ENCODE measurements at places on chromosomes 7 and 10.

- DNase-seq = no peak
Measured at GRCh38 chr10:3339531-3339950, 167.0 kb upstream of the PITRM1 start.

- no peak for DNase-seq
Measured at GRCh38 chr10:7984896-7985295, 69.6 kb upstream of the GATA3 start.

- DNase-seq = no peak
Measured at GRCh38 chr10:62506371-62506770, 132.2 kb downstream of the ZNF365 start.

GRCh38 chr7:118046801-118047200 is 137.2 kb upstream of the LSM8 start:
- DNase-seq = no peak

DNA sequence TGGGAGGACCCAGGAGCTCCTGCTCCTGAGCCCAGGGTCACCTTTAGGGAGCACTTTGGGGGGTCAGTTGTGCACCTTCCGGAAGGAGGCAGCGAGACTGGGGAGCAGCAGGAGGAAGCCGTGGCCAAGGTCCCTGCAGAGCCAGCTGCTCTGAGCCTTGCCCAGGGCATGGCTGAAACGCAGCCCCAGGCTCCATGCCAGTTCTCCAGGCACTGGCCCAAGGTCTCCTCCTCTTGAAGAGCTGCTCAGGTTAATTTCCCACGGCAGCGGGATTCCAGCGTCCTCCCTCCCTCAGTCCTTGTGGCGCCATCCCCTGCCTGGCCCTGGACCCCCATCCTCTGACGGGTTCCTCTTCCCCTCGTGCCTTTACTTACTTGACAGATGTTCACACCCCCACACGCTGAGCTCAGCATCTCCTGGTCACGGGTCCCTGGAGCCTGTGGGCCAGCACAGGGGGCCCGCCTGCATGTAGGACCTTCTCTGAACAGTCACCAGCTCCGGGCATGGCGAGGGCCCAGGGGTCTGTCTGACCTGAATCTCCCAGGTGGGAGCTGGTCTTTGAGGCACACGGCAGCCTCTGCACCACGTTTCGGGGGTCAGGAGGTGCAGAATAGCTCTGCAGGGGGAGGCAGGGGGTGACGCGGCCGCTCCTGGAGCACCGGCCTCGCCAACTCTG is 16.7 kb upstream of the CFAP46 start:
- no peak for DNase-seq

DNA sequence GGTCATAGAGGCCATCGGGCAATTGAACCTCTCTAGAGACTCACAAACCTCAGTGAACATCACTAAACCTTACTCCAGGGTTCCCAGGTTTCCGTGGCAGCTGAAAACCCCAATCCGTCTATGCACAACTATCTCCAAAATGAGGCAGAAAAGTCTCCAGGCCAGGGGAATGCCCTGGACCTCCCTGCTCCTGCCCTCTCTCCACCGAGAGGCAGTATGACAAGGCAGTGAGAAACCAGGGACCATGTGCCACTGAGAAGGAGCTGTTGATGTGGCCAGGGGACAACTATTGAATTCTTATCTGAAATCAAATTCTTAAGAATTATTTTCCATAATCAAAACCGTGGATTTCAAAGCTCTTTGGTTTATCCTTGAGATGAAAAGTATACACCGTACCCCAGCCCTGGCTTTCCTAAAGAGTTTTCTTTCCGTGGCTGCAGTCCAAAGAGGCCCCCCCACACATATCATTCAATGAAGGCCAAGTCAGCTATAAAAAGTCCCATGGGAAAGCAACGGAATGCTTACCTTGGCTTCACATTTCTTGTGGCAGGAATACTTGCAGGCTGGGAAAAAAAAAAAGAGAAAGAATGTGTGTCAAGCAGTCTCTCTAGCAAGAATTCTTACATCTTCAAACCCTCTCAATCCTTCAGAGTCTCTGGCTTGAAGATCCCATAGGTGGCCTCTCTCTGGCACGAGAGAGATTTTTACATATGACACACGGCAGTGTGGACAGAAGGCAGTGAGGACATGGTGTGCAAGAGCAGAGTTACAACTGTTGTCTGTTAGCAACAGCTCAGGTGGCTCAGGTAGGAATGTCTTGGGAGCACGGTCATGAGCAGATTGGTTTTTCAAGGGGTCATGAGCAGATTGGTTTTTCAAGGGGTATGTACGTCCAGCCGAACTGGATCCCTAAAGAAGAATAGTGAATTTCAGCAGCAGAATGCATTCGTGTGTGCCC is 75.2 kb downstream of the TNS3 start:
- DNase-seq = no peak

GRCh38 chr7:71560354-71560995 is 428.5 kb downstream of the GALNT17 start:
- no peak for DNase-seq

DNA sequence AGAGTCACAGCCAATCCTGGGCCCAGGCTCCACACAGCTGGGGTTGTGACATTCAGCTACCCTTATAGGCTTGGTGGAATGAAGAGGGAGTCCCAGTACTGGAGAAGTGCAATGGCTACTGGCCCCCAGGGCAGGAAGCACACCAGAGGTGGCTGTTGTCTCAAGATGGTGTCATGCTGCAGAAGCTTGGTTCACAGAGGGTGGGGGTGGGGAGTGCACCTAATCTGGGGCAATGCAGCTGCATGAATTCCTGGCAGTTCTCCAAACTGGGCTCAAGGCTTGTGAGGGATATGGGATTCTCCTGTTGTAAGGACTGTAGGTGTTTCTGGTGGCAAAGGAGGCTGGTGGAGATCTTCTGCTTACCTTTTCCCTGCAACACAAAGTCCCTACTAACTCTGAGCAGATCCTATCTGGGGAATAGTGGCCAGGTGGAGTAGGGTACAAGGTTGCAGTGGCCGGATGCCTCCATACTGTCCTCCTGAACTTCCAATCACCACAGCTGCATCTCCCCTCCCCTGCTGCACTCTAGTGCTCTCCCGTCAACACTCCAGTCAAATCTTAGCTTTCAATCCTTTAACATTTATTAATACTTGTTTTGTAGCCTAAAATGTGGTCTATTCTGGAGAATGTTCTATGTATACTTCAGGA is 27.4 kb upstream of the PLA2G12B start:
- no peak for DNase-seq

- no peak for DNase-seq
Measured at GRCh38 chr7:151727579-151728285, 149.2 kb downstream of the PRKAG2 start.

DNA sequence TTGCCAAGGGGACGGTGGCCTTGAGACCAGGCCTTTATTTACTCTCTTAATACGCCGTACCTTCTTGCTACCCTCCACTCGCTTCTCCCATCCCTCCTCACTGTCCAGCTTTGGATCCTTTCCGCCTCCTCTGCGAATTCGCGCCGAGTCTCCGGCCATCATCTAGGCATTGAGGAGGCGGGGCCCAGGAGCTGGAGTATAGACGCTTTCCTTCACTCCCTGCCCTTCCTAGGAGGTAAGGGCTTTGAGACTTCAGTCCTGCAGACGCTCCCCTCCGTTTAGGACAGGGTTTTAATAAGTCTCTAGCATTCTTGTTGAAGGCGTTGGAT is 538 bp downstream of the TFAM start:
- peak; percentile 3 for DNase-seq

GRCh38 chr10:79327090-79327457 is 20.2 kb upstream of the PPIF start:
- DNase-seq = no peak

DNA sequence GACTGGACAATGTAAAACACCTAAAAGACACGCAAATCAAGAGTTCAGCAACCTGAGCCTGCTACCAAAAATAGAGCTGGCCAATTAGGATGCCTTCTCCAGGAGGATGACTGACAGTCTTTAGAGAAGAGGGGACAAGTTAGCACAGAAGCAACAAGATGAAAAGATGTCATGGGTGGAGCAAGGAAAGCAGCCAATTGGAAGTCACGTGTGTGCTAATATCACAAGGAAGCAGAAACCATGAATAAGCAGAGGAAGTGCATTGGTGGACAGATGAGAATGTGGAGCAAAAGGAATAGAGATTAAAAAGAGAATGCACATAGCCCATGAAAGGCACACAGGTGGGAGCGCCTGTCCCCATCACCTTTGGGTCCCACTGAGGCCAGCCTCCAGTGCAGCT is 148.1 kb downstream of the SLC25A13 start:
- no peak for DNase-seq
